HuH-7 (cell line): ENCODE measurements at places on chromosomes 2 and 18.

DNA sequence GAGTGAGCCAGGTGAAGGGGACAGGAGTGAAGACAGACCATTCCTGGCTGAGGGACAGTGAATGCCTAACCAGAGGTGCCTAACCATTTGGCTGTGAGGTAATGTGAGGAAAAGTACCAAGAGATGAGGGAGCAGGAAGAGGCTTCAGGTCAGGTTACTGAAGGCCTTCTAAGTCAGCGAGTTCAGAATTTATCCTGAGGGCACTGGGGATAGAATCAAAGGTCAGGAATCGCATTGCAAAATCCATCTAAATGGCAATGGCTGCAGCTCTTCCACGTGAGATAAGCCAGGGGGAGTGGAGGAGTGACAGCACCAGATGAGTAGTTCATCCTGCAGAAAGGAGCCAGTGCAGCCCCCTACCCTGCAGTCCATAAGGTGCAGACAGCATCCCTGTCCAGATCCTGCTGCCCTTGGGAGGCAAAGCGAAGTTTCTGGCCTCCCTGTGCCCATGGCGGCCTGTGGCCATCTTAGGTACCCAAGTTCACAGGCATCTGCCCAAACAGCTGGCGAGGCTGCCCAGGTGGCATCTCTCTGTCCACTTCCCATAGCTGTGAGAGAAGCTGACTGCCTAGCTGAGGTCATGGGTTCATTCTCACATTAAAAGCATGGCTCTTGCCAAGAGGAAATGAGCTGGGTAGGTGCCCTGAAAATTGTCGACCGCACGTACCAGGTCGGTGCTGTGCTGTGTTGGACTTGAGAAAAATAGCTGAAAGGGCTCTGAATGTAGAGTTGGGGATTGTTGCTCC is 49.5 kb downstream of the CYP27C1 start:
- DNase-seq = peak; percentile 57

GRCh38 chr2:85062565-85062964 is 70.6 kb upstream of the TCF7L1 start:
- DNase-seq = no peak

DNA sequence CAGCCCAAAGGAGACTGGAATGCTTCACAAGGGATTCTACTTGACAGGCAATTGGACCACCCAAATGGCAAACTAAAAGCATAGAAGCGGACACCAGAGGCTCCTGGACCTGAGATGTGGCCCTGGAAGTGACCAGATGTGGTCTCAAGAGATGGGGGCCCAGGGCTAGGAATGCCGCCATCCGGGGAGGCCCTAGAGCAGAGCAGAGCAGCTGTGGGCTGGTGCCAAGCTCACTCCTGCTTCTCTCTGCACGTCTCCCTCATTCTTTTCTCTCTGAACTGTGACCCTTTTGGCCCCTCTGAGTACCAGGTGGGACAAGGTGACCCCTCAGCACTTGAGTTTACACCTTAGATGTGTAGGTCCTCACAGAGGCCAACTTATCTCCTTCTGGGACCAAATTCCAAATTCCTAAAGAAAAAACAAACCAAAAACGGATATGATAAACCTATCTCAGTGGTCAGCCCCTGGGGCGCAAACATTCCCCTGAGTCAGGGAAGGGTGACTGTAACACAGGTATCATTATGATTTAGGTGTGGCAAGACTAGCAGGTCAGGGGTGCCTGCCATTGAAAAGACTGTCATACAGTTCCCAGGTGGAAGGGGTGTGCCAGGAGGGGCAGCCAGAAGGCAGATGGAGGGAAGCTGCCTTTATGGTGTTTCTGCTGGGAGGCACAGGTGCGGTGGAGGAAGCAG is 6.5 kb upstream of the IL1R2 start:
- no peak for DNase-seq

- DNase-seq = no peak
Measured at GRCh38 chr18:62643181-62643580, 72.2 kb upstream of the PHLPP1 start.

DNA sequence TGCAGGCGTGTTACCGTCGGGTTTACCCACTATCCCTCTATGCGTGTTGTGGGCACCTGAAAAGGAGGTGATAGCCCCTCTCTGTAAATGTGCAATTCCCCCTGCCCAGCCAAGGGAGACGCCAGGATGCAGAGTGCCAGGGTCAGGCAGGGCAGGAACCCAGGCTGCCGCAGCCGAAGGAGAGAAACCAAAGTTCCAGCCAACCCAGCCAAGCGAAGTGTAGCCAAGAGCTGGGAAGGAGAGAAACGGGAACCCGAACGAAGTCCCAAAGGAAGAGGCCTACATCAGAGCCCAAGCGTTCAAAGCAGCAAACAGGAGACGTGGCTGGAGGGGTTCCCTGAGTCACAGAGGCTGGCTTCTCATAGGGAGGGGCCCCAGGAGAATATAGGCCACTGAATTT is 24.2 kb upstream of the SPR start:
- no peak for DNase-seq

GRCh38 chr18:23453680-23454058 is 582 bp downstream of the RIOK3 start:
- peak; percentile 11 for DNase-seq

GRCh38 chr2:64914735-64915509 is 74.3 kb upstream of the SLC1A4 start:
- DNase-seq = no peak

DNA sequence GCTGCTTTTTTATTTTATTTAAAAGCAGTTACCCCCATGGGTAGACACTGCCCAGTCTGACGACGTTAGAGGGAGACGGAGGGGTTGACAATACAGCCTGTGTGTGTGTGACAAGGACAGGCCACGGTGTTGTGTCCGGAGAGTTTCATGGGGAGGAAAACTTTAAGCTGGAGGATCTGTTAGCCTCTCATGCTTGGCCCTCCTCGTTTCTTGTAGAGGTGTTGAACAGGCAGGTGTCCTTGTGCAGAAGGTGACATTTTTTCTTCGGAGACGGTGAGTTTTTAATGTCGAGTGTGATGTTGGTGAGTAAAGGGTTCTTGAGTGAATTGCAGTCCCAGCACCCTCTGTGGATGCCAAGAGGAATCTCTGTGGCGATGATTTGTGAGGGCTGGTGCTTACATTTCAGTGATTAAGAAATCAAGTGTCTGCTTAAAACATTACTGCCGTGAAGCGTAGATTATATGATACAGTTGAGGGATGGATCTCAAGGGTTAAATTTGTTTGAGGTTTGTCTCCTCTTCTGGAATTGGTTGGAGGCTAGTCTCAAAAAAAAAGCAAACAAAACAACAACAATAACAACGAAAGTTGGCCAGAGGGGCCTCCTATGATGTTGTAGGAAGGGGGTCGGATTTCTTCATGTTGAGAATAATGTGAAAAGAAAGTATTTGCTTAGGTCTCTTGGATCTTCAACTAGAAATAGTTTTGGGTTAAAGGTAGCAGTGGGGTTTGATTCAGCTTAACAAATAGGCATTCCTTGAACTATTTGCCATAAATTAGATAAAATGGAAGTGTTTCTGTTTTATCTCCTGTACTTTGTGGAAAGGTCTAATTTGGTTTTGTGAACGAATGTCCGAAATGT is 1.6 kb downstream of the NCOA1 start:
- DNase-seq = peak; percentile 22
